ENCODE measurements at places on chromosomes 12 and 14. TPM values are rescaled to one million over a fixed set of nuclear protein-coding genes. Genes with fewer than 3 reads are reported as not detected.
A peak's percentile ranks its signal among the peaks of the same experiment; 100 is the strongest.

Gene TRHDE
- 1.5 TPM for polyA plus RNA-seq

Gene CIROP
- not detected for polyA plus RNA-seq

Gene CNOT2
- 80.2 TPM for polyA plus RNA-seq

Gene AICDA
- polyA plus RNA-seq, result not detected

- no peak for DNase-seq
Observed at GRCh38 chr14:99679543-99679942, 4.6 kb upstream of the CYP46A1 start.

- DNase-seq, result no peak
Observed at GRCh38 chr12:60112763-60113162, 516.9 kb downstream of the SLC16A7 start.

DNA sequence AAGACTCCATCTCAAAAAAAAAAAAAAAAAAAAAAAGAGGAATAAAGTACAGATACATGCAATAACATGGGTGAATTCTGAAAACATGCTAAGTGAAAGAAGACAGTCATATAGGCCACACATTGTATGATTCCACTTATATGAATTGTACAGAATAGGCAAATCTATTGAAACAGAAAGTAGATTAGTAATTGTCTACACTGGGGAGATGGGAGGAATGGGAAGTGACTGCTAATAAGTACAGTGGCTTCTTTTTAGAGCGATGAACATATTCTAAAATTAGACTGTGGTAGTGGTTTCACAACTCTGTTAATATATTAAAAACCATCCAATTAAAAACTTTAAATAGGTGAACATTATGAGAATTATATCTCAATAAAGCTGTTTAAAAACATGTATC is 74.4 kb downstream of the ANKS1B start:
- DNase-seq, result no peak

DNA sequence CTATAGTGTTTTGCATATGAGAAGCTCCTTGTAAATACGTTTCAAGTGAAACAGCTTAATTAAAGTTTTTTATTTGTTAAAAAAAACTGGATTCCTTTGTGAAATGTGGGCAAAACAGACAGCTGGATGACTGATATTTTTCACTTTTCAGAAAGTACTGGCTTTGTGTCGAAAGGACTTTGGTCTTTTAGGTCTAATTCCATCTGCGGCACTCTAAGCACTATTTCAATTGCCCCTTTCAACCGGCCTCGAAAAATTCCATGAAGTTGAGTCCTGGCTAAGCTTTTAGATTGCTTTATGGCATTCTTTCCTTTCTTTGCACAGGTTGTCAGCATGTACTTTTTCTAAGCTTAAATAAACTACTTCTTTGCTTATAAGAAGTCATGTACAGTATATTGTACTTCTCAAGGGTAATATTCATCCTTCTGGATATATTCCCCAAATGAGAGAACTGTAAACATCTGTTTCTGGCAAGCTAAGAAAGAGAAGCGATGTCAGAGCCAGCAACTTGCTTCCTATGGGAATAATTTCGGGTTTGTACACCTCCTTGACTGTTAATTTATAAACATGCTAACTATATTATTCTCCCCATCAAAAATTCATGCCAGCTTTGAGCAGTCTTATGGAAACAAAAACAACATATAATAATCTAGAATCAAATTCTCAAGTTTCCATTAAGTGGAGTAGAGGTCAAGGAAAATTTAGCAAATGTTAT is 611.3 kb downstream of the ETNK1 start:
- DNase-seq, result no peak

DNA sequence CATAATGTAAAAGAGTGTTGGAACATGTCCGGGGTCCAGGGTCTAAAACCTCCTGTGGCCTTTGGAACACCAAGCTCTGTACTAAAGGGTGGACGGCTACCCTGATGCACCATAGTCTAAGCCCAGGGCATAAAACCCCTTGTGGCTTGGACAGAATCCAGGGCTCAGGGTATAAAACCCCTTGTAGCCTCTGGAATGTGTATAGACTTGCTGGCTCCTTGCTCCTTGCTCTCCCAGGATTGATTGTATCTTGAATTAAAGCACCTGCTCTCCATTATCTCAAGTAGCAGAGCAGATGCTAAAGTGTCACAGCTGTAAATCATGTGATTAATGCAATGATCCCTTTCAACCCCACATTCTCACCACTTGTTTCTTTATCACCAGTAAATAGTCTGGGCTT is 556.5 kb downstream of the LRFN5 start:
- no peak for DNase-seq

GRCh38 chr12:70177631-70178030 is 65.6 kb upstream of the CNOT2 start:
- no peak for DNase-seq

GRCh38 chr14:73237786-73238423 is 599 bp downstream of the PAPLN start:
- peak; percentile 68 for DNase-seq

- no peak for DNase-seq
Observed at GRCh38 chr12:6167327-6168280, 32.6 kb upstream of the CD9 start.

DNA sequence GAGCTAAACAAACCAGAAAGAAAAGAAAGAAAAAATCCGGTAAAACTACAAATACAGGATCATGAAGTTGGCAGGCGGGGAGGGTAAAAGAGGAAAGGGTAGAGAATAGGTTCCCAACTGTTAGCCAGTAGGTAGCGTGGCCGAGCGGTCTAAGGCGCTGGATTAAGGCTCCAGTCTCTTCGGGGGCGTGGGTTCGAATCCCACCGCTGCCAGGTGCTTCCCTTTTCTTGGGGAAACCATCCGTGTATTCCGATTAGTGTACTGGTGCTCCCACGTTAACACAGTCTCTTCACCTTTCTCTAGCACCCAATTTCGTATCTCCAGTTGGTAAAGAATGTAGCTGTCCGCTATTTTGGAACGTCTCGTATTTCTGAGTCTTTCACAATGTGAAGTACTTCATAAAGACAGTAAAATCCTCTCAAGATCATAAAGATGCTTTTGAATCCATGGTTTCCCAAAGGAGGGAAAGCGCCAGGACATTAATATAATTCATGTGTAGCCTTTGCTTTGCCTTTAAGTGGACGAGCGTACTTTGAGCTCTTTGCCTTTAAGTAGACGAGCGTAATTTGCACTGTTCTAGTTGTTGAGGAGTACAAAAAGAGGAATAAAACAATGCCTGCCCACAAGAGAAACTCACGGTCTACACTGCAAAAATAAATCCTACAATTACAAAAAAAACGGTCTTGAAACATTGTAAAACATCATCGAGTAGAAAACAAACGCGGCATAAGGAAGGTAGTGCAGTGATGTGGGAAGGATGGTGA is 19.0 kb upstream of the RNASE12 start:
- DNase-seq, result peak; percentile 86

- no peak for DNase-seq
Observed at GRCh38 chr14:72589652-72590051, 304.2 kb downstream of the DPF3 start.

DNA sequence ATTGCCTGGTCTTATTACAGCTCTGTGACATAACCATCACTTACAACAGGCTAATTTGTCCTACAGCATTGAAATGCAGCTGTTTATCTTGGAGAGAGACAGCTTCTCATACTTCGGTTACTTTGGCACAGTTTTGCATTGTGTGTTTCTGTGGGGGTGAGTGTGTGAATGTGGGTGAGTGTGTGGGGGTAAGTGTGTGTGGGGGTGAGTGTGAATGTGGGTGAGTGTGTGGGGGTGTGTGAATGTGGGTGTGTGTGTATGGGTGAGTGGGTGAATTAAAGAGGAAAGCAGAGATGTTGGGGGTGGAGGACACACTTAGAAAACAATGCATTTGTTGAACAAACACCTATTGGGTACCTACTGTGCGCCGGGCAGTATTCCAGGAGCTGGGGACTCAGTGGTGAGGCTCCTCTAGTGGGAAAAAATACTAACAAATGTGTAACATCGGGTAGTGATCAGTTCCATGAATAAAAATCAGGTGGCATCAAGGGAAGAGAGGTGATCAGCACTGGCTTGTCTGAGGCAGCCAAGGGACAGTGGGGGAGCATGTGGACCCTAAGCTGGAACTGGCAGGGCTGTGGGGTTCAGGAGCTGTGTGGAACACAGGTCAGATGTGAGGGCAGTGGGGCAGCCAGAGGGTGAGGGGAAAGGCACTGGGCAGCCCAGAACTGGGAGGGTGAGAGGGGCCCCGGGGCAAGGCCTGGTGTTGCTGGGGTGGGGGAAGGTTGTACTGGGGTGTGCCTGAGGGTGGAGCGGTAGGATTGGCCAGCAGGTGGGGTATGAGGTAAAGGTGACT is 44.1 kb upstream of the AMN start:
- peak; percentile 49 for DNase-seq

DNA sequence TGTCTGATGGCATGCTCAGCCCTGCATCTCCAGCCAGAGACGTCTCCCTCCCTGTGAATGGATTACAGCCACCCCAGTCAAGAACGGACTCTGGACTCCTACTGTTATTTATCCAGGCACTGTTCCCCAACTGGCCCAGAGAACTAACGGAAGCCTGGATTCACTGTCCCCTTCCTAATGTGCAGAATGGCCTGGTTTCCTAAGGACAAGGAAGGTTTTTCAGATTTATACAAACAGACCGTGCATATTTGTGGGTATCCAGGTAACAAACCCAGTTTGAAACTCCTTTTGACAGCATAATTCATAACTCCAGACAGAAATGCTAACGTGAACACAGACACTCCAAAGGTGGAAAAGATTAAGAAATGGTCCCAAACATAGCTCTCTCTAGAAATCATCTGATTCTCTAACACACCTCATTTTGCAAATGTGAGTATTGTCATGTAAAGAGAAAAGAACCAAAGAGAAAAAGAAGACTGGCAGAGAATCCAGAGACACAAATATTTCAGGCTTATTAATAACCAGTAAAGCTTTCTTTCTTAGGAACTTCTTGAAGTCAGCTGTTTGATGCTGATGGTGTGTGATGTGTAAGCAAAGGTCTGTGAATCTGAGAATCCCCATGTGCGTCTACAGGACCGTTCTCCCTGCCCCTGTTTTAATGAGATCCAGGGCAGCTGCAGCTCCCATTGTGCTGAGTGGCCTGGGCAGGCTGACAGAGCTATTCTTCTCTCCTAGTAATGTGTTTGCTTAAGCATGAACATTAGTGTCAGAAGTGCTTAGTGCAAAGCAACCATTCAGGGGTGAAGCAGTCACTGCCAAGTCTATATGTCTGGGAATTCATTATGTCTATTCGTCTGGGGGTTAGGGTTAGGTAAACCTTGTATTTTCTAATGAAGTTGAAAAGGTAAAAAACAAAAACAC is 86.8 kb upstream of the HIF1A start:
- DNase-seq, result no peak

- DNase-seq, result no peak
Observed at GRCh38 chr12:104022786-104023185, 27.2 kb downstream of the GLT8D2 start.

DNA sequence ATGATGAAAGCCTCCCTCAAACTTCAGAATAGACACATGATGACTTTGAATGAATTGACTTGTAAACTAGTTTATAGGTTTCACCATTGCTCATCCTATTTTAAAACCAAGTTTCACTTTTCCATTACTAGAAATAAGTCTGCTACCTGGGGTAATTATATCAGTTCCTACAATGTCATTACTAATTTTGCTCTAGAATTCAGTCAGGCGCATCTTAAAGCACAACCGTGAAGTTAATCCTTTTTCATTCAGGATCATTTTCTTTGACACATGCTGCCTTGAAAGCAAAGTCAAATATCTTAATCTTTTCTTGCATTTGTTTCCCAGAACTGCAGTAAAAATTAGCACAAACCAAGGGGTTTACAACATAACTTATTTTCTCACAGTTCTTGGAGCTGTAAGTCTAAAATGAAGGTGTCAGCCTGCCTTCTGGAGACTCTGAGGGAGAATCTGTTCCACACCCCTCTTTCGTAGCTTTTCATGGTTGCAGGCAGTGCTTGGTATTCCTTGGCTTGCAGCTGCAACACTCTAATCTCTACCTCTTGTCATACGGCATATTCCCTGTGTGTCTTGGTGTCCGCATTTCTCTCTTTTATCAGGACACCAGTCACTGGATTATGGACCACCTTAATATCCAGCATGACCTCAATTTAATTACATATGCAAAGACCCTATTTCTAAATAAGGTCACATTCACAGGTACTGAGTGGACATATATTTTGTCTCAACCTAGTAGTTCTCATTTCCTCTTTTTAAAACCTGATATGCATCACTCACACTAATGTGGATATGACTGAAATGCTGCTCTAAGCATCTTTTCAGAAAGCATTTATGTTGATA is 114.3 kb upstream of the PDZRN4 start:
- no peak for DNase-seq

GRCh38 chr12:662566-663292 is 516 bp downstream of the NINJ2 start:
- no peak for DNase-seq

DNA sequence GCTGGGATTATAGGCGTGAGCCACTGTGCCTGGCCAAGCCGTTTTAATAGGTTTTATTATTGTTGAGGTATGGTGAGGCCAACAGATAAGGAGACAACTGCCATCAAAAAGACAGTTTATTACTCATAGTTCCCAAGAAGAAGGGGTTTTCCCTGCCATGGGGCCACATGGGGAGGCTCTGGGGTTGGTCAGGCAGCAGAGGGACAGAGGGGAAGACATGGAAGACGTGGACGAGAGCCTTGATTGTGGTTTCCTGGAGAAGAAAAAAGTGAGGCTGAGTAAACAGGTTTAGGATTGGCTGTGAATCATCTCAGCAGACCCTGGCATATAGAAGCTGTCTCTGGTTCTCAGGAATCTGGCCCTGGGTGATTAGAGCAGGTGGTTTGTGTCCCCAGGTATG is 69.9 kb downstream of the FOXN4 start:
- DNase-seq, result no peak

GRCh38 chr12:42617622-42618021 is 28.1 kb upstream of the PRICKLE1 start:
- DNase-seq, result no peak

DNA sequence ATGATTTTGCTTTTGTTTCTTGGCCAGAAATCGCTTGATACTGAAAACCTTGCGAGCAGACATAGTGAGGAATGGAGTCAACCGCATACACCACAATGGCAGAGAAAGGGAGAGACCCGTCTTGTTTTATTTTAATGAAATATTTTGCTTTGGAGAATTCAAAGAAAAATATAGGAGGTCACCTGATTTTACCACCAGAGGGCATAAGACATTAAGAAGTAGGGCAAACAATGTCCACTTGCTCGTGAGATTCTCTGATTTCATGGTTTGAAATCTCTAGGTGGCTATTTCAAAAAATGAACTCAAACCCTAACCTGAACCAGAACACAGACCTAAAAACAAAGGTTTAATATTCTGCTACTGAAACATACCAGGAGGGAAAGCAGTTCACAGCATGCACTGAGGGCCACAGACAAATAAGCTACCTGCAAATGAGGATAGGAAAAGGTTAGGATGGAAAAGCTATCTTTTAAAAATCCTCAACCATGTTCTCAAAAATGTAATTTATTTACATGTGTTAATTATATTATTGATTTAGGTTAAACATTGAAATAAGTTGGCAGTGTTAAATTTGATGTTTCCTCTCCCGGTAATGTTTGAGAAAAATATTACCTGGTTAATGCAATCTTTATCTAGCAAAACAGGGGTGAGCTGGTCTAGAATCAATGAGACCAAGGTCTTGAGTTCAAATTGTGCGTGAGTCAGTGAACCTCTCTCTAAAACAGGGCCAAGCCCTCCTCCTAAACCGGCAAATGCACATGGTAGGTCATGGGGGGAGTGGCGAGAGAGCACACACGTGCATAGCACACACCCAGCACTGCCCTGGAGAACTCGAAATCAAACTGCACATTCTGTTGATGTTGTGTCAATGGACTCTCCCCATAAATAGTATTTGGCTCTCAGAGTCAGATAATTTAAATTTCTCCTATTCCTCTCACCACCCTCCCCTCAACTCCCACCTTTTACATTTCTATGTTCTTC is 12.5 kb downstream of the IFNG-AS1 start:
- peak; percentile 55 for DNase-seq

- no peak for DNase-seq
Observed at GRCh38 chr12:114627393-114627792, 56.6 kb downstream of the TBX3 start.

All from GM23338 (cell line).